ENCODE measurements at places on chromosomes 4 and X.

GRCh38 chr4:163172647-163173046 lies 6.0 kb upstream of the NAF1 start:
- no peak for DNase-seq

DNA sequence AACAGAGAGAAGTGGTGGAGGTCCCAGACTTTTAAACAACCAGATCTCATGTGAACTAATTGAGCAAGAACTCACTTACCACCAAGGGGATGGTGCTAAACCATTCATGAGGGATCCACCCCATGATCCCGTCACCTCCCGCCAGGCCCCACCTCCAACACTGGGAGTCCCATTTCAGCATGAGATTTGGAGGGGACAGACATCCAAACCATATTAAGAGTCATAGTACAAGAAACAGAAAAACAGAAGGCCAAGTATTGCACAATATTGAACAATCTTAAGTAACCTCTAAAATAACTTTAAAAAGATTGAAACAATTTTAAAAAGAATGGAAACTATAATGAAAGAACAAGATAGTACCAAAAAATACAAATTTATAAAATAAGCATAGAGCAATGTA lies 110.0 kb downstream of the CBR4 start:
- no peak for DNase-seq

DNA sequence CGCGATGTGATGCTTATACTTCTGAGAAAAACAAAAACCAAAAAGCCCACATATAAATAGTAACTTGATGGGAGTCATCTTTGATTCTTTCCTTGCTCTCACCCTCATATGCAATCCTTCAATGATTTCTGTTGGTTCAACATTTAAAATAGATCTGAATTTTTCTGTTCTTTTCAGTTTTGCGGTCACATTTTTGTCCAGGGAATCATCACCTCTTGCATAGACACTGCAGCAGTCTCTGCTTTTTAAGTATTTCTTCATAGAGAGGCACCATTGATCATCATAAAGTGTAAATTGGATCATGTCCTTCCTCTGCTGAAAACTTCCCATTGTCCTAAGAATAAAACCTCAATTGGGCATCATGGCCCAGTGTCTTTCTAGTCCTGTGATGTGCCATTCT lies 81.1 kb upstream of the SLC4A4 start:
- no peak for DNase-seq

- no peak for DNase-seq
These were observed 12.1 kb downstream of the TEX13B start for GRCh38 chrX:107970073-107970472.
